Astrocyte (in vitro differentiated cells and primary cell): ENCODE measurements at places on chromosomes 7 and 10. TPM values are rescaled to one million over a fixed set of nuclear protein-coding genes. Genes with fewer than 3 reads are reported as not detected.
A peak's percentile ranks its signal among the peaks of the same experiment; 100 is the strongest.

DNA sequence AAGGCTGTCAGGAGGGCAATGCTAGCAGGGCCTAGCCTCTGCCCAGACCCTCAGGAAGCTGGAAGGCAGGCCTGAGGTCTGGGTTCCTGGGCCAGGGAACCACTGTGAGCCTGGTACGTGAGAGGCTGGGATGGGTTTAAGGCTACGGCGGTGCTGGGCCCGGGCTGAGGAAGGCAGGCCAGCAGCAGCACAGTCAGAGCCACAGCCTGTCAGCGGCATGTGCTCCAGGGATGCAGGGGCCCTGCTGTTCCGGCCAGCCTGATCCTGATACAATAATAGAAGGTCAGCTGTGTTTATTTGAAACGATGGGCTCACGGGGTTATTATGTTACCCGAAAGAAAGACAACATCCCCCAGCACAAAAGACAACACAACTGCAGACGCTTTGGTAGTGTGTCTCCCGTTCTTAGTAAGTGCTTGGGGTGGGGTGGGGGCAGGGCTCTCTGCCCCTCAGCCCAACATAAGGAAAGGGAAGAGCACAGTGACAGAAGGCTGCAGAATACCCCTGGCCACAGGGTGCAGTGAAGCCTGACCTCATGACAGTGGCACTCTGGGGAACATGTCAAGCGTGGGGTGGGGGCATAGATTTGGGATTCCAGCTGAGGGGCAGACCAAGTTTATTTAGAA lies 95.0 kb downstream of the COL13A1 start:
- no peaks in the 10 kb centered on the region for H3K27me3 ChIP-seq
- peak overlapping the region; percentile 81 for H3K27ac ChIP-seq
- no peak for DNase-seq
- peaks cover 10% of the 10 kb centered on the region for H3K4me1 ChIP-seq
- H3K36me3 ChIP-seq, result no peaks in the 10 kb centered on the region

GRCh38 chr10:22451346-22451745 lies 106.0 kb downstream of the SPAG6 start:
- H3K36me3 ChIP-seq, result no peaks in the 10 kb centered on the region
- no peak overlapping the region for H3K27ac ChIP-seq
- no peak overlapping the region for H3K4me3 ChIP-seq
- DNase-seq, result no peak

DNA sequence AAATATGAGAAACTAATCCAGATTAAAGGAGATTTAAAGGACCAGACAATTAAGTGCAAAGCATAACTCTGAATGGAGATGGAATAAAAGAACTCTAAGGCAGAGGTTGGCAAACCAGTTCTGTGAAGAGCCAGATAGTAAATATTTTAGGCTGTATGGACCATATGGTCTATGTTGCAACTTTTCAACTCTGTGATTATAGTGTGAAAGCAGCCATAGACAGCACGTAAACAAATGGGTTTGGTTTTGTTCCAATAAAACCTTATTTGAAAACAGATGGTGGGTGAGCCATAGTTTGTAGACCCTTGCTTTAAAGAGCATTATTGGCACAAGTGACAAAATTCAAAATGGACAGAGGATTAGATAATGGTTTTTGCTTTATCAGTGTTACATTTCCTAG lies 884.1 kb downstream of the CCSER2 start:
- H3K36me3 ChIP-seq, result no peaks in the 10 kb centered on the region
- no peak overlapping the region for H3K4me3 ChIP-seq
- no peaks in the 10 kb centered on the region for H3K27me3 ChIP-seq
- no peak overlapping the region for H3K27ac ChIP-seq
- DNase-seq, result no peak

Gene CNNM1
- 2.0 and 2.5 TPM in 2 replicates for total RNA-seq

DNA sequence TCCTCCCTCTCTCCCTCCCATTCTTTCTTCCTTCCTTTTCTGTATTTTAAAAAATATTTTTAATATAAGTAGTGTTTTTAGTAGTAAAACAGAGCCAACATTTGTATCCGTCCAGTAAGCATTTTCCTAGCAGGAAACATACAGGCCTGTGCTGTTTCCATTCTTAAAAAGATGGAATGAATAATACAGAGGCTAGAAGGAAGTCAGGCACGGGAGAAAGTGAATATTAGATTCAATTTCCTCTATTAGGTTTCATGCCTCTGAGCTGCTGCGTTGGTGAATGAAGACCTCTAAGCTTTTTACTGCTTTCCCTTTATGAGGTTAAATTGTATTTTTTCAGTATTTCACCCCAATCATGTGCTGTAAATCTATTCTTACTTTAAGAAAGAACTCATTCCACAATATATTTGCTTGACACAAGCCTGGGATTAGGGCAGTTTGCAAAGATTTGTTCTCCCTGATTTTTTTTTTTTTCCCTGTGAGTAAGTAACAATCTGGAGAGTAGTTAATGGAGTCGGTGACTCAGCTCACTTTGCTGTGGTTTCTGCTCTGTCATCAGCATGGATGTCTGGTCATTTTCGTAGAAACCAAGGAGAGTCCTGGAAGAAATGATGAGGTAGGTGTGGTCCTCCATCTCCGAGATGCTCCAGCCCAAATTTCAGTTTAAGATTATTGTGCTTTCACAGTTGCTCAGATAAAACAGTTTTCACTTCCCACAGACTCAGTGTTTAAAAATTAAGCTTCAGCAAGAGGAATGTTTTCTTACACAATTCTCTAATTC lies 76.1 kb upstream of the PITRM1 start:
- H3K4me1 ChIP-seq, result peaks cover 11% of the 10 kb centered on the region
- DNase-seq, result peak; percentile 94
- H3K27ac ChIP-seq, result peak overlapping the region; percentile 90
- peaks cover 2% of the 10 kb centered on the region for H3K27me3 ChIP-seq
- H3K36me3 ChIP-seq, result no peaks in the 10 kb centered on the region

Gene PTF1A
- not detected in 2 replicates for total RNA-seq

Gene UNCX
- total RNA-seq, result not detected in 2 replicates

DNA sequence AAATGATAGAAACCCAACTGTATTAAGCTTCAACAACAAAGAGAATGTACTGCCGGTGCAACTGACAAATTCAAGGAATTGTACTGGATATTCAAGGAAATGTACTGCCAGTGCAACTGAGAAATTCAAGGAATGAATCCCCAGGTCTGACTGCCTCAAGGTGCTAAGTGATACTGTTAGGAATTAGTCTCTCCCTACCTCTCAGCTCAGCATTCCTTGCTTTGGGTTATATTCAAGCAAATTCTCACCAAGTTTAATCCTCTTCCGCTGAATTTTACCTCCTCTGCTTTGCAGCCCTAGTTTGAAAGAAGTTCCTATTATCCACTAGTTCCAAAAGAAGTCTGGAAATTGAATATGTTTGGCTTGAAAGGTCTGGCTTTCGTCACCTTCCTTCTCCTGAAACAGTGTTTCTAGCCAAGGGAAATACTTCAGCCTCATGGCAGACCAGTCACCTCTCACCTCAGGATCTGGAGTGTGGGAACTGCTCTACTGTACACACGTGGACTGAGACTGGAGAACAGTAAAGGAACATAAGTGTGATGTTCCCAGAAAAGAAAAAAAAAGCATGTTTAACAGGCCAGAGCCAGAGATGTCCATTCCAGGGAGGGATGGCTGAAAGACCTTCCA lies 60.4 kb downstream of the SORCS1 start:
- H3K36me3 ChIP-seq, result no peaks in the 10 kb centered on the region
- no peaks in the 10 kb centered on the region for H3K4me1 ChIP-seq
- H3K4me3 ChIP-seq, result no peak overlapping the region

DNA sequence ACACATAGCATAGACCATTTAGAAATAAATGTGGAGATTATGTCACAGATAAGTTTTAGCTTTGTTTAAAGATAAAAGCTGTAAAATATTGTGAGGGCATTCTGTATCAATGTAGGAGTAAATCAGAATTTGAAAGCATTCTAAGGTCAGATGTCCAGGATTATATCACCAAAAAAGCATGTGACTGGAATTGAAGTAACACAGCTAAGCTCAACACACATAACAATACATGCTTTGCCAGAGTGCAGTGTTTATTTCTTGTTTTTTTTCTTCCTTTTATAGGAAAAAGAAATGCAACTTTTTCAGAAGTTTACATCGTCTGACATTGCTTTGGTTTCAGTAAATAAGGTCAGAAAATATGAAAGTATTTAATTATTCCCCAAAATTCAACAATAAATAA lies 183.4 kb downstream of the HTR7 start:
- DNase-seq, result no peak
- H3K27ac ChIP-seq, result peak overlapping the region; percentile 36
- H3K36me3 ChIP-seq, result no peaks in the 10 kb centered on the region
- H3K4me1 ChIP-seq, result peaks cover 3% of the 10 kb centered on the region

Gene KBTBD2
- total RNA-seq, result 26.2 and 26.9 TPM in 2 replicates

GRCh38 chr10:68517188-68517587 lies 10.1 kb downstream of the SLC25A16 start:
- no peak overlapping the region for H3K4me3 ChIP-seq
- H3K27me3 ChIP-seq, result no peaks in the 10 kb centered on the region
- DNase-seq, result no peak
- peaks cover 3% of the 10 kb centered on the region for H3K36me3 ChIP-seq
- H3K4me1 ChIP-seq, result no peaks in the 10 kb centered on the region
- H3K27ac ChIP-seq, result peak overlapping the region; percentile 8

Gene C1QL3
- 0.62 and 1.00 TPM in 2 replicates for total RNA-seq

- peak; percentile 22 for DNase-seq
- H3K4me3 ChIP-seq, result no peak overlapping the region
- H3K36me3 ChIP-seq, result no peaks in the 10 kb centered on the region
- H3K27me3 ChIP-seq, result no peaks in the 10 kb centered on the region
- no peaks in the 10 kb centered on the region for H3K4me1 ChIP-seq
Measured at GRCh38 chr7:40493609-40494051, 358.8 kb downstream of the SUGCT start.

- no peak overlapping the region for H3K27ac ChIP-seq
- no peaks in the 10 kb centered on the region for H3K36me3 ChIP-seq
- peaks cover 33% of the 10 kb centered on the region for H3K27me3 ChIP-seq
- no peaks in the 10 kb centered on the region for H3K4me1 ChIP-seq
Measured at GRCh38 chr10:49768731-49769130, 6.6 kb upstream of the OGDHL start.

Gene HPS6
- total RNA-seq, result 23.0 and 24.4 TPM in 2 replicates
